ENCODE measurements at places on chromosomes 3 and 15. TPM values are rescaled to one million over a fixed set of nuclear protein-coding genes. Genes with fewer than 3 reads are reported as not detected.

GPR87 gene
- not detected for polyA plus RNA-seq

DNA sequence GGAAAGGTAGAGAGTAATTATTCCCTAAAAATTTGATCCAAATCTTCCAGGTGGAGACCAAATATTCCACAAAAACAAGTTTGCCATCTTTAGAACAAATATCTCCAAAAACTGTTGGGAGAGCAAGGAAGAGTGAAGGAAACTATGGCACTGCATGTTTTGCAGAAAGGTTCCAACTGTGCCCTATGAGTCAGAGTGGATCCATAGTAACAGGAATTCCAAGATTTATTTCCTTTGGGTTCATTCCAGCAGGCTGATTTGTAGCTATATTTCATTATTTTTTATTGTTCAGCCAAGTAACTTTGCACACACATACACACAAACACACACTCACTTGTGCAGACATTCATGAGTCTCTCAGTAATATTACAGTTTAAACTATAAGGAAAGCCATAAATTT, 459.7 kb upstream of the EPHA6 start:
- no peak for DNase-seq

PTPRG gene
- 21.5 TPM for polyA plus RNA-seq

NANOGP8 gene
- polyA plus RNA-seq = not detected

- no peak for DNase-seq
Observed at GRCh38 chr15:95558916-95559315, 771.6 kb upstream of the NR2F2 start.

DNA sequence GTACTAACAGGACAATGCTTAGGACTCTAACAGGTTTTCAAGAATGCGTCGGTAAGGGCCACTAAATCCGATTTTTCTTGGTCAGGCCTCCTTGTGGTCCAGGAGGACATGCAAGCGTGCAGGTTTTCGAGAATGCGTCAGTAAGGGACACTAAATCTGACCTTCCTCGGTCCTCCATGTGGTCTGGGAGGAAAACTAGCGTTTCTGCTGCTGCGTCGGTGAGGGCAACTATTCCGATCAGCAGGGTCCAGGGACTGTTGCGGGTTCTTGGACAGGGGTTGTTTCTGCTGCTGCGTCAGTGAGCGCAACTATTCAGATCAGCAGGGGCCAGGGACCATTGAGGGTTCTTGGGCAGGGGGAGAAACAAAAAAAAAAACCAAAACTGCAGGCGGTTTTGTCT, 7.8 kb upstream of the UBP1 start:
- DNase-seq = no peak

MAGI1 gene
- 14.4 TPM for polyA plus RNA-seq

DNA sequence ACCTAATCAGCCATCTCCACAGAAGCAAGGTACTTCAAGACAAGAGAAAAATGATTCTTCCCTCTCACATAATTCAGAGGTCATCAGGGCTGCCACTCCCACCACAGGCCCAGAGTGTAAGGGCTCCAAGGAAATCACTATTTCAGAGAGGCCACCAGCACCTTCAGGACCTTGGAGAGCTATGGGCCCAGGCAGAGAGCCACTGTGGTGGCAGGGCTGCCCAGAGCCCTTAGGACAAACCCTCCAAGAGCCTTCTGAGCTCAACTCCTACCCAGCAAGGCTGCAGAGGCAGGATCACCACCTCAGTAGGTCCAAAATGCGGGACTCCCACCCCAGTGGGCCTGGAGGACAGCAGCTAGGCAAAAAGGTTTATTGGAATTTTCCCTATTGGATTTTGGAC, 17.9 kb upstream of the FAN1 start:
- DNase-seq = no peak

GRCh38 chr3:156964577-156964976, 138.4 kb downstream of the LEKR1 start:
- DNase-seq = no peak

GRCh38 chr15:31471731-31472430, 145.2 kb downstream of the KLF13 start:
- peak; percentile 83 for DNase-seq

DNA sequence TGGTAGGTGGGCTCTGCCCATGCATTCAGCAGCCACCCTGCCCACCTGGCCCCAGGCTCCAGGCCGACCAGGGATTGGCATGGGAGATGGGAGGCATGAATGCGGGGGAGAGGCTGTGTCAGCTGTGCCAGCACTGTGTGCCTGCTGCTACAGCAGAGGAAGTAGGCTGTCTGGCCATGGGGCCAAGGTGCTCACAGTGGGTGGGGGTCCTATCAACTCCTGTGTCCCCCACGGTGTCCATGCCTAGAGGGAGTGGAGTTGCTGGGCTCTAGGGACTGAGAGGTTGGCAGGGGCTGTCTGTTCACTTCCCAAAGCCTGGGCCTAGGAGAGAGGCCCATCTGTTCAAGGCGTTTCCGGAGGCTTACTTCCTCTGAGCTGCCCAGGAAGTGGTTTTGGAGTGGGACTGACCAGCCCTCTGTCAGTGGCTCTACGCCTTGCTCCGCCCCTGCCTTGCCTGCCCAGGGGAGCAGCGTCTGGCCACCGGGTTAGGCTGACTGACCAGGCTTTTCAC, 5.8 kb downstream of the PRKCD start:
- DNase-seq = no peak

- no peak for DNase-seq
Observed at GRCh38 chr15:40250771-40251483, 12.1 kb downstream of the PAK6 start.

DNA sequence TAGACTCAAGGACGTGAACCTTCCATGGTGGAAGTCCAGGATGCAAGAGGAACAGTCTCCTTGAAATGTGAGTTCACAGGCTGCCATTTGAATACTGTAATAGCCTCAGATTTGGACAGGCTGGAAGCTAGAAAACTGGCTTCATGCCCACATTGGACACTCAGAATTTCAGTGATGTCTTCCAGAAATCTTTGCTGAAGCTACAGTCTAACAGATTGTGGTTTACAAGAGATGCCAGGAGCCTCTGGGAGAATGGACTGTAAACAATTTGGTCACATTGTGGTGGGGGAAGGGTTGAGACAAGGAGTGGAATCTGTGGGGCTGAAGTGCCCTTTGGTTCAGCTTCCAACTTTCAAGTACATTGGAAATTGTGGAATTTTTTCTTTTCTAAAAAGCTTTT, 252.0 kb upstream of the PROK2 start:
- no peak for DNase-seq
